ENCODE measurements at places on chromosomes 11 and 22.

- no peak for DNase-seq
Observed at GRCh38 chr11:111796696-111797095, 30.5 kb upstream of the PPP2R1B start.

DNA sequence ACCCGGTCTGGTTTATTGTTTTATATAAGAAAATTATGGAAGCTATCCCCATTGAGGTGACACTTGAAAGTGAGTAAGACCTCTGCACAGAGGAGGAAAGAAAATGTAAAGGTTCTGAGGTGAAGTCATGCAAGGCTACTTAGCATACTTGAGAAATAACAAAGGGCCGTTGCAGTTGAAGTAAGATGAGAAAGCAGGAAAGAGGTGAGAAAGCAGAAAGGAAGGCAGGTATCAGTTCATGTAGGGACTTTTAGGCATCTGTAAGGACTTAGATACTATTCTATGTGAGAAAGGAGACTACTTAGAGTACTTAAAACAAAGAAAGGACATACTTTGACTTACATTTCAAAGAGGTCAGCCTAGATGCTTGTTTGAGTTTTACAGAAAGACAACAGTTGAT is 84.7 kb downstream of the CASP12 start:
- peak; percentile 41 for DNase-seq

DNA sequence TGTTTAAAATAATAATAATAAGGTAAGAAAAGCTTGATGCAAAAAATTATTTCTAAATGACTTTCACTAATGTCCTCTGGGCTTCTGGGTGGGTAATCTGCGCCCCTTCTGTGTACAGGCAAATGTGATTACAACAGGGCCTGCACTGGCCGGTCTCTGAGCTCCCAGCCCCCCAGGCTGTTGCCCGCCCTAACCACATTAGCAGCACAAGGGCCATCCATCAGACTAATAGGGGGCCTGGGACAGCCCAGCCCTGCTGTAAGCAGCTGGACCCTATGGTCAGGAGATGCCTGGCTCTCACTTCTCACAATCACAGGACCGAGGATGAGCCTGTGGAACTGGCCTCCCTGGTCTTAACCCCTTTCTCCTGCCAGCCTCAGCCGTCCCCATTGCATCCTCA is 388.4 kb downstream of the BUD13 start:
- DNase-seq, result no peak

DNA sequence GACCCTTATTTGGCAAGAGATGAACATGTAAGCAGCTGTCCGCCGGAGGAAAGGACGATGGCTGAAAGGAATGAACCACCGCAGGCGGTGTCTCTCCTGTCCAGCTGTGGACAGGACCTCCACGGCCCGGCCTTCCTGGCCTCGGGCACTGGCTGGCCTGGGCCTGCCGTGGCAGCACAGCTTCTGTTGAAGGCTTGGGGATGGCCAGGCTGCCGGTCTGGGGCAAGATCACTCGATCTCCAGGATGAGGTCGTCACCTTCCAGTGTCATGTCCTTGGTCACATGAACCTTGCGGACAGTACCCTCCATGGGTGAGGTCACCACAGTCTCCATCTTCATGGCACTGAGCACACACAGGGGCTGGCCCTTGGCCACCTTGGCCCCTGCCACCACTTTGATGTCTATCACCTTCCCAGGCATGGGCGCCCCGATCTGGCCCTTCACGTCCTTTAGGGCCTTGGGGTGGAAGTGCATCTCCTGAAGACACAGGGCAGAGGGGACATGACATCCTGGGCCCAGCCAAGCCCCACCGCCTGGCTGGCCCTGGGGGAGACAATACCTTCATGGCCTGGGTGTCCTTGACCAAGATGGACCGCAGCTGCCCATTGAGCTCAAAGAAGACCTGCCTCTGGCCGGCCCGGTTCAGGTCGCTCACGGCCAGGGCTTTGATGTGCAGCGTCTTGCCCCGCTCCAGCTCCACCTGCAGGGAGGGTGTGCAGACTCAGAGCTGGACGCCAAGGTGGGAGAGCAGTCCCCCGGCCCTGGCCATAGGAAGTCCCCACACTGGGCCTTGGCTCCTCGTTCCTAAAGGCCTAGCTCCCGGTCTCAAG is 5.6 kb downstream of the RCE1 start:
- no peak for DNase-seq

GRCh38 chr22:46569848-46570695 is 32.7 kb upstream of the CELSR1 start:
- no peak for DNase-seq

DNA sequence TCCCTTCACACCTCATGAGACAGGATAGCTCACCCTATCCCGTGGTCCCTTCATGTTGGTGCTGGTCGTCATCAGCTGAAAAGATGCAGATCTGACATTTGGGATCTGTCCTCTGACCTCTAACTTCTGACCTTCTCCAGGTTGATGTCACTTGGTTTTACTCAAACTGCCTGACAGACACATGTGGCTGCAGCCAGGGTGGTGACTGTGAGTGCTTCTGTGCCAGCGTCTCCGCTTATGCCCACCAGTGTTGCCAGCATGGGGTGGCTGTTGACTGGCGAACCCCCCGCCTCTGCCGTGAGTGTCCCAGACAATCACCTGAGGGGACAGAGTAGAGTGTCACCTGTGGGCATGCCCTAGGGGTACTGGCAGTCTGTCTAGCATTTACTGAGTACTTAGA is 49.7 kb downstream of the OTOG start:
- DNase-seq, result no peak

DNA sequence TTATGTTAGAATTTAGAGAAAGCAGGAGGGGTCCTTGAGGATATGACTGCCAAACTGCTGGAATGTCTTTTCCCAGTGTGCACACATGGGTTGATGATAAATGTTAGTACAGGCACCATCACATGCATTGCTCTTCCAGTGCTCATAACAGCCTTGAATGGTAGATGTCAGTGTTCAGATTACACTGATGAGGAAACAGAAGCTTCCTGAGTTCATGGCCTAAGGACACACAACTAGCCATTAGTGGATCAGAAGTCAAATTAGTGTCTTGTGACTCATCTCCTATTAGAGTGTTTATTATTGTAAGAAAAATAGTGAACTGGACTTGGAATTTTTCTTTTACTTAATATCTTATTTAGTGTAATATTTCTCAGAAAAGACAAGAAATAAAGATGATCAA is 241.5 kb downstream of the DDX10 start:
- no peak for DNase-seq

GRCh38 chr22:35960854-35961253 is 67.8 kb downstream of the RBFOX2 start:
- DNase-seq, result no peak

- peak; percentile 43 for DNase-seq
Observed at GRCh38 chr11:76698321-76699043, 27.9 kb upstream of the LRRC32 start.

GRCh38 chr11:79400717-79401330 is 40.0 kb downstream of the TENM4 start:
- peak; percentile 39 for DNase-seq

DNA sequence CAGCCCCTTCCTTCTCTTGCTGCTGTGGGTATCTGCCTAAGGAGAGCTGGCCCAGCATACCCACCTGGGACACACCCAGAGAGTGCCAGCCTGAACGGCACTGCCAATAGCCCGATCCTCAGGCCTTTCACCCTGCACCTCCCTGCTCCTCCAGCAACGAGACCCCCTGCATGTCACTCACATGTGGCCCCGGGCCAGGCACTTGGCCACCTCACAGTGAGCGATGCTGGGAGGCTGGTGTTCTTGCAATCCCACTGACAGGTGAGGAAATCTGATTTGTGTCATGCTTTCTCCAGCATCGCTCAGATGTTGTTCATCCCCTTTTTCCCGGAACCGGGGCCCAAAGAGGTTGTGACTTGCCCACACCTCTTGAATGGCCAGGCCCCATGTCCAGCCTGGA is 20.5 kb downstream of the DAGLA start:
- no peak for DNase-seq

- no peak for DNase-seq
Observed at GRCh38 chr11:131481971-131482370, 111.6 kb downstream of the NTM start.

DNA sequence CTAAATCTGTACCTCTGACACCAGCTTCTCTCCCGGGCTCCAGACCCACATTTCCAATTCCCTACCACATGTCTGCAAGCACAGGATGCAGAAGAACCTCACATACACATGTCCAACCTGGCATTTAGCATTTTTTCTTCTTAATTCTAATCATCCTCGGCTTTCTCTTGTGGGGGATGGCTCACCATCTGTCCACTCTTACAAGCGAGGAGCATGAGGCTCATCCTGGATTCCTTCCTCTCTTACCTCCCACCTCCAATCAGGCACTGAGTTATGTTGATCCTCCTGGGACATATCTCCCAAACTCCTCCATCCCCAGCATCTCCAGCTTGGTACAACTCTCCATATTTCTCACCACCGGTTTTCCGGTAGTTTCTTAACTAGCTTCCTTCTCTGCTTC is 149.8 kb upstream of the LARGE1 start:
- DNase-seq, result no peak

DNA sequence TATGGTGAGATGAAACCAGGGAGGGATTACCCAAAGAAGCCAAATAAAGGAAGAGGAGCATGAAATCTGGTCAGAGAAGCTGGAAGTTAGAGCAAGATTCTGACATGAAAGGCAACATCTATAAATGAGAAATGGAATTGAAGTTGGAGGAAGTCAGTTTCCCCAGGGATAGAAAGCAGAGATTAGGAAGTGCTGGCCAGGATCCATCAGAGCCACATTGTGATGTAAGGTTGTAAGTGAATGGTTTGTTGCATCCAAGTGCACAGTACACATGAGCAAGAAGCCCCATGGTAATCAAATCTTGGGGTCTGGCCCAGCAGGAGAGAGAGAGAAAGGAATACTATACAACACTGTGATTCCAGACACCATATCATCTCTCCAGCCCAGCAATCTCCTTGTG is 6.6 kb upstream of the NLRP10 start:
- no peak for DNase-seq

- no peak for DNase-seq
Observed at GRCh38 chr11:70111269-70112016, 33.3 kb downstream of the ANO1 start.

GRCh38 chr11:5521540-5521939 is 5.0 kb upstream of the UBQLNL start:
- DNase-seq, result no peak

DNA sequence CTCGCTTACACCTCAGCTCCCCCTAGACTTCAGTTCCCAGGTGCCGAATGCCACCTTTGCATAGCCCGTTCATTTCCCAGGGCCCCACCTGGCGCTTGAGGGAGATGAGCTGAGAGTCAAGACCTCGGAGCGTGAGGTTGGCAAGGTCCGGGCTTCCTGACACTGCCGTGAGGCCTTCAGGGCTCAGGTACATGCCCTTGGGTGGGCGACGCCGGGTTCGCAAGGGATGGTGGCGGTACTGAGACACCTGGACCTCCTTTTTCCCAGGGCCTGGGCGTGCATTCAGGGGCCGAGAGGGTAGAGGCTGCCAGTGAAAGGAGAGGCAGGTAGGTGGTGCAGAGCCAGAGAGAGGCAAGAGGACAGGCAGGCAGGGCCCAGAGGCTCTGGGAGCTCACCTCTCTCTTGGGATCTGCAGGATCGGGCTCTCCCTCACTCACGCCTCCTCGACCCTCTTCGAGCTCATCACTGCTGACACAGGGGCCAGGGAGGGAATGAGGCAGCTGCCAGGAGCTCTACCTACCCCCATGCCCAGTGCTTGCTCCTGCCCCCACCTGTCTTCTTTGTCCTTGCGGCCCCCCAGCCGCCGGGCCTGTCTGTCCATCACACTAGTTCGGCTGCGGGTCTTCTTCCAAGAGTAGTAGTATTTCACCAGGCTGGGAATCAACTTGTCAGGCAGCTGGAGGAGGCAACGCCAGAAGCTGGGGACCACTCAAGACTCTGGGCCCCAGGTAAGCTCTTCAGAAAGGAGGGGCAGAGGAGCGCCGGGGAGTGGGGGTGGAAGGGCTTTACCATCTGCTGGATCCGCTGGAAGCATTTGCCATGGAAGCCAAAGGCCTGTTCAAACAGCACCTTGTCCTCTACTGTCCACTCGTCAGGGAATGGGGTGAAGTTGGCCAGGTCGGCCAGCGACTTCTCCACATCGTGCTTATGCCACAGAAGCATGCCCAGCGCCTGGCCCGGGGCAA is 2.8 kb downstream of the RCOR2 start:
- DNase-seq, result no peak

GRCh38 chr22:32539631-32540421 is 65.2 kb downstream of the FBXO7 start:
- DNase-seq, result no peak

GRCh38 chr11:62542750-62543567 is 3.6 kb downstream of the AHNAK start:
- DNase-seq, result no peak

GRCh38 chr11:95432714-95433503 is 201.9 kb upstream of the SESN3 start:
- DNase-seq, result no peak

DNA sequence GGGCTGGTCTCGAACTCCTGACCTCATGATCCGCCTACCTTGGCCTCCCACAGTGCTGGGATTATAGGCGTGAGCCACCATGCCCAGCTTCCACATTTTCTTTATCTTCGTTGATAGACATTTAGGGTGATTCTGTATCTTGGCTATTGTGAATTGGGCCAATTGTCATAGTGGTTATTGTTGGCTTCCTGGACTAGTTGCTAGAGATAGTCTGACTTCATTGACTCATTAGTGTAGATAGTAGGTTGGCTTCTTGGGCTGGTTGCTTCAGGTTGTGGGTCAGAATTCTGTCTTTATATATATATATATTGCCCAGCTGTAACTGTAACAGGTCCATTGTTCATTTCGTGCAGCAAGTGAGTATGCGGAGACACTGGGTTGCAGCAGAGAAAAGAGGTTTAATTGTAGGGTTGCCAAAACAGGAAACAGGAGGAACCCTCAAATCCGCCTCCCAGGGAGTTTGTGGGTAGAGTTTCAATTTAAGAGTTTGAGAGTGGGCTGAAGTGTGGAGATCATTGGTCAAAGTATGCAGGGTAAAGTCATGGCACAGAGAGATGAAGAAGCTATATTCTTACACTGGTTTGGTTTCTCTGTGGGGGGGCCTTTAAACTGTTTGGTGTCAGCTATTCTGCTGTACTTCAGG is 22.0 kb downstream of the ATG13 start:
- DNase-seq, result no peak

DNA sequence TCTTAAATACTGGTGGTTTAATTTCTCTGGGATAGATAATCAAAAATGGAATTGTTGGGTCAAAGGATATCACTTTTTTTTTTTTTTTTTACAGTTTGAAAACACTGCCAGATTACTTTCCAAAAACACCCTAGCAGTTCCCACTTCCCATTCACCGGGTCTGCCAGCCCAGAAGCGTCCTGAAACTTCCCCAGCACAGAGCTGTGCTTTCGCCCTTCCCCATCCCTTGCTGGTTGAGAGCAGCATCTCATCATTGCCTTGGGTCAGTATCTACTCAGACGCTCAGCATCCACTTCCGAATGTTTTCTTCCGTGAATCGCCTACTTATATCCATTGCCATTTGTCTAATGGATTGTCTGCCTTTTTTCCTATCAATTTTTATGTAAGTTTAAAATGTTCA is 5.5 kb downstream of the CERK start:
- DNase-seq, result no peak

- no peak for DNase-seq
Observed at GRCh38 chr22:21000207-21000986, 1.5 kb downstream of the THAP7 start.
